ENCODE measurements at places on chromosomes 4 and X.

- no peak for DNase-seq
Measured at GRCh38 chrX:134545510-134545909, 85.5 kb downstream of the HPRT1 start.

DNA sequence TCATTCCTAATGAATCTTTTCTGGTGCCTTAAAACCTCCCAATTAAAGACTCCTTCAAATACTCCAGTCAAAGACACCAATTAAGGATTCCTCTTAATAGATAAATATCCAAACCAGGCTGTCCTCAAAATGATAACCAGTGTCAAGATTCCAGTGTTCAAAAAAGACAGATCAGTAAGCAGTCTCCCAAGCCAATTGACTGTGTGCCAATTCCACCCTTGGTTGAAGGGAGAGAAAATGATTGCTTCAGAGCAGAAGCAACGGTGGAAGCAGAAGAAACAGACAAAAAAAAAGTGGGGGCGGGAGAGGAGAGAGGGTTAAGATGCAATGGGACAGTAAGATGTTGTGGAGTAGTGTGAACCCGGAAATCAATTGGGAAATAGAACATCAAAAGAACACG is 216.0 kb upstream of the FTHL17 start:
- DNase-seq: no peak

- DNase-seq: no peak
Measured at GRCh38 chr4:8886612-8887406, 15.2 kb upstream of the HMX1 start.

DNA sequence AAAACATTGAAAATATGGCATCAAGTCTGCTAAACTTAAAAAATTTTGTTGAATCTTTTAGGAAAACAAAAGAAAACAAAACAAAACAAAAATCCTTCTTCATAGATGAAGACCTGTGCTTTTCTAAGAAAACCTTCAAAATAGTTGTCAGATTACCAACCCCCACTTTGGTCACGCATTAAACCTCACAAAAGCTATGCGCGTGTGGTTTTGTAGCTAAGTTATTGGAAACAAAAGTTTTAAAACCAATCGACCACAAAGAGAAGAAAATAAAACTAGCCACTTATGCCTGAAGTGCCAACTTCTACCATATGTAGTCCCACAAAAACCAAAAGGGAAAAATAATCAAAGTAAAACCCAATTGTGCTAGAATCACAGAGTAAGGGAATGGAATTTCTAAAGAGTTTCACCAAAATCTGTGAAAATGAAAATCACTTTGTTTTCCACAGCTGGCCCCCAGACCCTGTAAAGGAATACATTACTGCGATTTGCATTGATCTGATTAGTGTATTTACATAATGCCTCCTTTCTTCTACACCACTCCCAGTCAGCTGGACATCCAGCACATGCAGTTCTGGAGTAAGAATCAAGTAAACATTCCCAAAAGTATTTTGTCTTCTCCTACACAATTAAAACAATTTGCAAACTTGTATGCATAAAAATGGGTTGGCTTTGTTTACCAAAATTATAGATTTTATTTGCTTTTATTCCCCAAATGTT is 330.1 kb upstream of the DKK2 start:
- DNase-seq: no peak

- DNase-seq: no peak
Measured at GRCh38 chrX:5117816-5118215, 1110.9 kb downstream of the NLGN4X start.

- no peak for DNase-seq
Measured at GRCh38 chrX:67546496-67547423, 2.9 kb downstream of the AR start.

DNA sequence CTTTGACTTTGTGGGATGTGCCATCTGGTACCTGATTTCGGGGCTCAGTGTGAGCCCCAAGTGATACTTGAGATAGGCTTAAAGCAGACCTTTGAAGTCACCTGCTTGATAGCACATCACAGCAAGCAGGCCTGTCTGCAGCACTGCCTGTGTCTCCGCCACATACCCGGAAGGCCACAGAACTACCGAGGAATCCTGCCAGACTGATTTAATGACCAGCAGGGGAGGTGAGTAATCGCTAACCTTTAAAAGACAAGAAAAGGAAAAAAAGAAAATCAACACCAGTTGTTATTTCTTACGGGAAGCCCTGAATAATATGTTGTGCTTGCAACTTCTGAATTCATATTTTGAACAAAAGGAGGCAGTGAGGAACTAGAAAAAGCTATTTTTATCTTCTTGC is 6.8 kb downstream of the PTCHD1 start:
- peak; percentile 28 for DNase-seq

DNA sequence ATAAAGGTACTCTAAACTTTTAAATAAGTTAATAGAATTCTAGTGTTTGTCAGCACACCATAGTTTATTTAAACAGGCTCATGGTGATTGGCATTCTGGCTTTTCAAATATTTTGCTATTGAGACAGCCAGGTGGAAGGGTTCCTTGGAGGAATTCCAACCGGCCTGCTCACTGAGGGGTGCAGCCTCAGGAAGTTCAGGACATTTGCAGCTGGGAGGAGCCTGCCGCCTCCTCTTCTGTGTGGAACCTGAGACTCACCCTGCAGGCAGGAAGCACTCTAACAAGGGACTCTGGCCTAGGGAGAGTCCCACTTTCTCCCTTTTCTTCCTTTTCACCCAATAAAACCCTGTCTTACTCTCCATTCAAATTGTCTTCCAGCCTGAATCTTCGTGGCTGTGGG is 1328.0 kb downstream of the FSTL5 start:
- no peak for DNase-seq

GRCh38 chrX:98357146-98357545 is 1473.4 kb downstream of the RPA4 start:
- no peak for DNase-seq

- DNase-seq: peak; percentile 72
Measured at GRCh38 chr4:6658597-6659075, 18.2 kb downstream of the MRFAP1 start.
